Mammary microvascular endothelial cell (primary cell): ENCODE measurements at places on chromosomes 1 and 21. TPM values are rescaled to one million over a fixed set of nuclear protein-coding genes. Genes with fewer than 3 reads are reported as not detected.

The OR2L8 gene
- total RNA-seq: not detected in 2 replicates

The FMO1 gene
- not detected in 2 replicates for total RNA-seq

The AQP10 gene
- not detected in 2 replicates for total RNA-seq

The BRDT gene
- total RNA-seq: not detected in 2 replicates

The NBPF3 gene
- total RNA-seq: 6.6 and 9.3 TPM in 2 replicates

The PDZK1IP1 gene
- total RNA-seq: 0.13 and 0.30 TPM in 2 replicates

The OR2T2 gene
- not detected in 2 replicates for total RNA-seq

The NTRK1 gene
- total RNA-seq: not detected in 2 replicates

The LEMD1 gene
- total RNA-seq: not detected in 2 replicates

The FHAD1 gene
- total RNA-seq: 0.39 and 0.40 TPM in 2 replicates

The AADACL3 gene
- total RNA-seq: not detected in 2 replicates

The GPR161 gene
- 9.1 and 10.5 TPM in 2 replicates for total RNA-seq

The CXADR gene
- 3.1 and 18.7 TPM in 2 replicates for total RNA-seq

The SPATA1 gene
- total RNA-seq: 0.25 TPM in 1 of 2 replicates, not detected in the other

The RORC gene
- not detected in 2 replicates for total RNA-seq

The SESN2 gene
- 14.1 and 15.0 TPM in 2 replicates for total RNA-seq

The TMEM81 gene
- 0.60 and 1.1 TPM in 2 replicates for total RNA-seq

The TRNP1 gene
- 230 and 265 TPM in 2 replicates for total RNA-seq

The GABRD gene
- total RNA-seq: 0.07 and 0.15 TPM in 2 replicates

The S100A3 gene
- 9.7 and 12.4 TPM in 2 replicates for total RNA-seq

The C1orf185 gene
- not detected in 2 replicates for total RNA-seq

The SPRR2E gene
- total RNA-seq: not detected in 2 replicates

The OR10J1 gene
- not detected in 2 replicates for total RNA-seq

The NGF gene
- total RNA-seq: not detected in 2 replicates

The ERICH3 gene
- not detected in 2 replicates for total RNA-seq

The OR2T35 gene
- total RNA-seq: not detected in 2 replicates

The SPRR5 gene
- not detected in 2 replicates for total RNA-seq

The F5 gene
- total RNA-seq: not detected in 2 replicates

The KRTAP13-2 gene
- total RNA-seq: not detected in 2 replicates

The TNFRSF4 gene
- total RNA-seq: 1.4 and 2.0 TPM in 2 replicates

The USH2A gene
- not detected in 2 replicates for total RNA-seq

The CELA2B gene
- total RNA-seq: not detected in 2 replicates

The UBXN11 gene
- total RNA-seq: 1.9 TPM in 2 replicates

The HENMT1 gene
- 2.5 and 3.6 TPM in 2 replicates for total RNA-seq
